AG09309 (cell line): ENCODE measurements at places on chromosomes 13 and 19.
A peak's percentile ranks its signal among the peaks of the same experiment; 100 is the strongest.

DNA sequence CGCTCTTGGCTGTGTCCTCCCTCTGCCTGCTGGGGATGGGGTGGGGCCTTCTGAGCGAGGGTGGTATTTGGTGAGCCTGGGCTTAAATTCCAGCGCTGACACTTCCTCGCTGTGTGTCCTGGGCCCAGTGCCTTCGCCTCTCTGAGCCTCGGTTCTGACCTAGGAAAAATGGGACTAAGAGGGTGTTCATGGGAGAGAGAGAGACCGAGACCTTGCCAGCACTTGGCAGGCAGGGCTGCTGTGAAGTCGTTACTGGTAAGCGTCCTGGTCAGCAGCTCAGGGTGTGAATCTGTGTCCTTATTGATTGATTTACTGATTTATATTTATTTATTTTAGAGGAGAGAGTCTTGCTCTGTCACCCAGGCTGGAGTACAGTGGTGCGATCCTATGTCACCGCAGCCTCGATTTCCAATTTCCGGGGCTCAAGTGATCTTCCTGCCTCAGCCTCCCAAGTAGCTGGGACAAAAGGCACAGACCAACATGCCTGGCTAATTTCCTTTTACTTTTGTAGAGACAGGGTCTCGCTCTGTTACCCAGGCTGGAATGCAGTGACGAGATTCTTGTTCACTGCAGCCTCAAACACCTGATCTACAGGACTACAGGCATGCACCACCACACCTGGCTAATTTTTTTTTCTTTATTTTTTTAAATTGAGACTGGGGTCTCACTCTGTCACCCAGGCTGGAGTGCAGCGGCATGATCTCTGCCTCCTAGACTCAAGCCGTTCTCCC, 2.4 kb downstream of the PKN1 start:
- DNase-seq = no peak

- no peak for DNase-seq
Observed at GRCh38 chr19:32566246-32566830, 14.7 kb upstream of the PDCD5 start.

GRCh38 chr13:29991343-29991742, 140.9 kb upstream of the UBL3 start:
- DNase-seq = peak; percentile 91

- DNase-seq = no peak
Observed at GRCh38 chr13:83211301-83211700, 671.0 kb downstream of the SLITRK1 start.

DNA sequence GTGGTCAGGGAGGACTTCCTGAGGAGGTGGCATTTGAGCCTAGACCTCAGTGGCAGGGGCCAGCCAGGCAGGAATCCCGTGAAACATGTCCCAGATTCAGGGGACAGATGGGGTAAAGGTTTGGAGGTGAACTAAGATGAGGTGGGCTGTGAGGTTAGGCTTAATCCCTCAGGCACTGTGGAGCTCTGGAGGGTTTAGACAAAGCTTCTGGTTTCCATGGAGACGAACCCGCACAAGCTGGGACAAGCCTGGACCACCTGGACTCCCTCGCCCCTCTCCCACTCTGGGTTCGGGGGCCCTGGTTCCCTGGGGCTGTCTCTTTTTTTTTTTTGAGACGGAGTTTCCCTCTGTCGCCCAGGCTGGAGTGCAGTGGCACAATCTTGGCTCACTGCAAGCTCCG, 15.7 kb downstream of the TJP3 start:
- no peak for DNase-seq

DNA sequence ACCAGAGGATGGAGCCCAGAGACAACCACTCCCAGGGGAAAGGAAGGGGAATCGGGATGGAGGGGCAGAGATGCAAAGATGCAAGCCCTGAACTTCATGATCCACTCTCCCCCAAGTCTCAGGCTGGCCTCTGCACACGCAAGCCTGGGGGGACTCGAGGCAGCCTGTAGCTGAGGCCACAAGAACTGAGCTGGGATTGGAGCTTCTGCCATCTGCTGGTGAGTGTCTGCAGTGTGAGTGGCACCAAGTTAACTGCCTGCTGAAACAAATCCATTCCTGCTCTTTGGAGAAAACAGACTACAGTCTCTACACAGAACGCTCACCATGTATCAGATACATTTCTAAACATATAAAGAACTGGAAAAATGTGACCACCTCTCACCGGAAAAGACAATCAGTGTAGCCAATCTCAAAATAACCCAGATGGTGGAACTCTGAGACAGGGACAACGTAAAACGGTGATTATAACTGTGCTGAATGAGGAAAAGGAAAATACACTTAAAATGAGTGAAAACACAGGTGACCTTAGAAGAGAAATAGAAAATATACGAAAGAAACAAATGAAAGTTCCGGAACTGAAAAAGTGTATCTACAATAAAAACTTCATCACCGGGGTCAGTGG, 62.1 kb downstream of the KLF2 start:
- peak; percentile 18 for DNase-seq

DNA sequence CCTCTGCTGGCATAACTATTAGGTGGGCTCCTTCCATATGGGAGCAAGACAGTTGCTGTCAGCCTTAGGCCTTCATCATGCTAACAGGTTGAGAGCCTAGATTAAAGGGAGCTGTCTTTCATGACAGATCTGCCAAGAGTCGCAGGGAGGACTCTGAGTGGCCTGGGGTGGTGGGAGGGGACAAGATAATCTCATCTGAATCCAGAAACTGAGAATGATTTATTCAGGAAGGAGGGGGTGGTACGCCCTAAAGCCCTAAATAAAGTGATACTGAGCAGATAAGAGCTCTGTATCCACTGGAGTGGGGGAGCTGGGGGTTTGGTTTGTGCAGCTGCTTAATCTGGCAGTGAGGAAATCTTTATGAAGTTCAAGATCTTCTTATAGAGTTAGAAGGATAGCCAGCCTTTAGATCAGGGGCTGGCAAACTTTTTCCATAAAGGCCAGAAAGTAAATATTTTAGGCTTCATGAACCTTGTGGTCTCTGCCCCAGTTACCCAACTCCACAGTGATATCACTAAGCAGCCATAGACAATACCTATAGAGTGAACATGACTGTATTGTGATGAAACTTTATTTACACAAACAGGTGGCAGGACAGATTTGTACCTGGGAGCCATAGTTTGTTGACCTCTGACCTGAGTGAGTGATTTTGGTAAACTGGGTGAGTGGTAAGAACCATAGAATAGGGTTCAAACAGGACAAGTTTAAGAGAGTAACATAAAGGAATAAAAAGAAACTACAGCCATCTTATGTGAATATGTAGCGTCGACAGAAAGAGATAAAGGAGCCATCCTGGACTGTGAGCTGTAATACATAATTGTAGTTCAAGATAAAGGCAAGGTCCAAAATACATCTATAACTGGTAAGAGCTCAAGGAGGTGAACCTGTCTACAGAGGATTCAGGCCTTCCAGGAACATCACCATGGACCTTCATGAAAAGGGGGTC, 9.8 kb upstream of the STK24 start:
- no peak for DNase-seq

GRCh38 chr19:46598372-46598917, 2.7 kb upstream of the CALM3 start:
- no peak for DNase-seq

- no peak for DNase-seq
Observed at GRCh38 chr13:28301839-28302238, 163.5 kb downstream of the PAN3 start.
